ENCODE measurements at places on chromosomes 2 and 18.

DNA sequence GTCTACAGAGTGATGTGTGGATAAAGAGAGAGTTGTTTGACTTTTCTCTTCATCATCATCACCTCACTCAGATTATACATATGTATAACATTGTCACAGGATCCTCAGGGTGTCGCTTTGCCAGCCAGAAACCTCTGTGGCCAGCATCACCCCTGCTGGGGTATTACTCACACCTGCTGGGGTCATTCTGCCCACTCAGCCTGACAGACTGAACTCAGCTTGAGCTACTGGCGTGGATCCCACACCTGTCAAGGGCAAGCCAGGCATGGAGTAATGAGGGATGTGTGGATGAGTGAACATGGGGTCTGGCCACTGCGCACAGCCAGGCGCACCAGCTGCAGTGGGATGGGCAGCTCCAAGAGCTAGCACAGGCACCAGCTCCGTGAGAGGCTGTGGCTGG lies 870.6 kb downstream of the CBLN2 start:
- no peak for DNase-seq

- no peak for DNase-seq
Observed at GRCh38 chr2:32264422-32265105, at the start of gene NLRC4. Gene NLRC4, minus strand, starts transcription at chr2:32264886. Its CDS starts 8,111 bp downstream, at chr2:32256775.

DNA sequence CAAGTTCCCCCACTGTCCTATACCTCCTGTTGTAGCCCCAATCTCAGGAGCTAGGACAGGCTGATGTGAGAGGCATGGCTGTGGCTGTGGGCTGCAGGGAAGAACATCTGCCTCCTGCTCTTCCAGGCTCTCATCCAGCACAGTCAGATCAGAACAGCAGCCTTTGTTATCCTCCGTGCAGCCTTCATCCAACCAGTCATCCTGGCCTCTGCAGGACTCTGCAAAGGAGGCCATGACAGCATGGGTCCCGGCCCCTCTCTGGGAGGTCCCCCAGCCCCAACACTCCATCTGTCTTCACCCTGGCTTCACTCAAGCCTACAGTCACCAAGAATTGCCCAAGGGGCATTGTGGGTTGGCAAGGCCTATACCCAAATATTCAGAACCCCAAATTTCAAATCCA lies 223.2 kb upstream of the COPS8 start:
- DNase-seq: no peak

GRCh38 chr2:63741884-63742579 lies 99.7 kb upstream of the UGP2 start:
- DNase-seq: no peak

DNA sequence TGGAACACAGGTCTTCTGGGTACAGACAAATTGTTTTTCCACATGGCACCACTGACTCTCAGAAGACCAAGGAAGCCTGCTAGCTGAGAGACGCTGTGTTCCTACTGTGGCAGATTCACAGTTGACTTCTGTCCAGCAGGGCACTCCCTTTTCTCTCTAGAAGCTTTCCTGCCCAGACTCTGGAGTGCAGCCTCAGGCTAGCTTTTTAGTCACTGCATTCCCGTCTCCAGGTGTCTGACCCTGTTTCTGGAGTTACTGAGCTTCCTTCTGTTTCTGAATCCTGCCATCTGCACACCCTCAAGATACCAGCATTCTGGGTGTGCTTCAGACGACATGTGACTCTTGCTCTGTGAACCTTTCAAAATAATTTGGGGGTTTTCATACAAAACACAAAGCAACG lies 125.1 kb downstream of the TMEM200C start:
- DNase-seq: no peak

DNA sequence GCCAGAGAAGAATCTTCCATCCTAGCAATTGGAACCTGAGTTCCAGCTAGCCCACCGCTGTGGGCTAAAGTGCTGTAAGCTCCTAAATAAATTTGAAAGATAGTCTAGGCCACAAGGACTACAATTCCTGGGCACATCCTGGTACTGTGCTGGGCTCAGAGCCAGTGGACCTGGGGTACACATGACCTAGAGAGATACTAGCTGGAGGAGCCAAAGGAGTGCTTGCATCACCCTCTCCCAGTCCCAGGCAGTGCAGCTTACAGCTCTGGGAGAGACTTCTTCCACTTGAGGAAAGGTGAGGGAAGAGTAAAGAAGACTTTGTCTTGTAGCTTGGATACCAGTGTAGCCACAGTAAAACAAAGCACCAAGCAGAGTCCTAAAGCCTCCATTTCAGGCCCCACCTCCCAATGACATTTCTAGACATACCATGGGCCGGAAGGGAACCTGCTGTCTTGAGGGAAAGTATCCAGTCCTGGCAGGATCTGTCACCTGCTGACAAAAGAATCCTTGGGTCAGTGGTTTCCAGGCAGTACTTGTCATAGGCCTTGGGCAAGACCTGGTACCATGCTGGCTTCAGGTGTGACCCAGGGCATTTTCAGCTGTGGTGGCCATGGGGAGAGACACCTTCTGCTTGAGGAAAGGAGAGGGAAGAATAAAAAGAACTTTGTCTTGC lies 89.5 kb downstream of the TMEM185B start:
- DNase-seq: no peak

DNA sequence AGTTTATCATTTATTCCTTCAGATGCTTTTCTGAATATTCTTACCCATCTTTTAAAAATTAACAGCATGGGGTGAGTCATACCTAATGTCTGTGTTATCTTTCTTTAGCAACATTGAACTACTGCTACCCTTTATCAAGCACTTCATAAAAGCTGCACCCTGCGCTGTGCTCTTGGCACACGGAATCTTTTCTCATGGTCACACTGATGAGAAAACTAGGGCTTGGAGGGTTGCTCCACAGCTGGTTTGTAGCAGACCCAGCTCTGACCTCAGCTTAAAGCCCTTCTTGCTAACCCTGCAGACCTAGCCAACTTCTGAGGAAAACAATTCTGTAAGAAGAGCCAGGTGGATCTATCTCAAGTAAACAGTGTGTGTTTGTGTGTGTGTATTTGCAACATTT lies 106.3 kb downstream of the RNF144A start:
- DNase-seq: no peak

- no peak for DNase-seq
Observed at GRCh38 chr2:135140606-135141005, 88.5 kb downstream of the RAB3GAP1 start.
